ENCODE measurements at places on chromosomes 4 and X. TPM values are rescaled to one million over a fixed set of nuclear protein-coding genes. Genes with fewer than 3 reads are reported as not detected.

DNA sequence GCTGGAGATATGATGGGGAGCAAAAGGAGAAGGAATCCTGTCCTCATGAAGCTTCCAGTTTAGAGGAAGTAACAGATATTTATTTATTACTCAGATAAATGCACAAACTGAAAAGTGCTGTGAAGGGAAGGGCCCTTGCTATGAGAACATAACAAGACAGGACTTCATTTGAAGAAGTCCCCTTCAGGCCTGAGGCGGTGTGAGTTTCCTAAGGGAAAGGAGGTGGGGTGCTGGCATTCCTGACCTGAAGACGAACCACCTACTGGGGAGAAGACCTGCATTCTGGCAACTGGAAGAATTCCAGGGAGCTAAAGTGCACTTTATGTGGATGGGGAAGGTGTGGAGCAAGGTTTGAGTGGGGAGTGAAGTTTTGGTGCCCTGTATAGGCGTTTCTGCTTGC lies 15.9 kb upstream of the SPARCL1 start:
- H3K27me3 ChIP-seq = no peaks in the 10 kb centered on the region
- no peak for DNase-seq
- no peak overlapping the region for H3K4me3 ChIP-seq
- no peaks in the 10 kb centered on the region for H3K4me1 ChIP-seq
- no peaks in the 10 kb centered on the region for H3K36me3 ChIP-seq

GRCh38 chr4:55269995-55270394 lies 76.0 kb upstream of the SRD5A3 start:
- H3K27me3 ChIP-seq = no peaks in the 10 kb centered on the region
- H3K27ac ChIP-seq = no peak overlapping the region
- DNase-seq = no peak
- no peak overlapping the region for H3K4me3 ChIP-seq

DNA sequence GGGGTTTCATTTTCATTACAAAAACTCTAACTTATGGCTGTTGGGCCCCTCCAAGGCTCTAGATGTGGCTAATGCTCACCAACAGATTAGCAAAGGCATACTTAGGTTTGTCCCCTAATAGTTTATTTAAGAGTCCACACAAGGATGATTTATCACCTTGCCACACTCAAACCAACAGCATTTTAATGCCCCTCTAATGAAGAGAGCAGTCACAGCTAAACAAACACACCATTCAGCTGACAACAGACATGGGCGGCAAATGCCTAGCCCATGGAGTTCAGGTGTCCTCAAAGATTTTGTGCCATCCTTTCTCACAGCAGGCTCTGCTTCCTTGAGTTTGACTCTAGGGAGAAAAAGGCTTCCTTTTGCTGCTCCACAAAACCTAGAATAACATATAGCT lies 61.8 kb upstream of the CITED1 start:
- H3K36me3 ChIP-seq = no peaks in the 10 kb centered on the region
- no peaks in the 10 kb centered on the region for H3K27me3 ChIP-seq
- no peak overlapping the region for H3K4me3 ChIP-seq
- H3K27ac ChIP-seq = no peak overlapping the region
- DNase-seq = no peak
- no peaks in the 10 kb centered on the region for H3K4me1 ChIP-seq

GRCh38 chrX:31255310-31256033 lies 183.6 kb upstream of the FTHL17 start:
- no peak overlapping the region for H3K27ac ChIP-seq
- no peak overlapping the region for H3K4me3 ChIP-seq
- no peaks in the 10 kb centered on the region for H3K27me3 ChIP-seq

DNA sequence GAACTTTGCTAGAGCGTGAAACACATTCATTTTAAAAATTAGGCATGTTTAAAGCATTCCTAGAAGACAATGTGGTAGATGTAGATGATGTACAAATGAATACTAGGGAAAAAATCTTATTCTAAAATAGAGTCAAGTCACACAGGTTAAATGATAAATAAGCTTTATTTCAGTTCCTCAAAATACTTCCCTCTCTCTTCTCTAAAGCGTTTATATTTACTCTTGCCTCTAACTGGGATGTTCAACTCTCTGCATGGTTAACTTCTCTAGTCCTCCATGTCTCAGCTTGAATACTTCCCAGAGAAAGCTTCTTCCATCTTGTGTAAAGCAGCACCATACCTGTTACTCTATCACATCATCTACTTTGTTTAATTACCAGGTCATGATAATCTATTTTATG lies 30.9 kb upstream of the GLRA3 start:
- no peak for DNase-seq
- no peak overlapping the region for H3K4me3 ChIP-seq
- H3K27me3 ChIP-seq = no peaks in the 10 kb centered on the region
- H3K4me1 ChIP-seq = no peaks in the 10 kb centered on the region
- no peaks in the 10 kb centered on the region for H3K36me3 ChIP-seq

Gene CYBB
- 7.2 TPM for total RNA-seq

Gene ALPK1
- 12.1 TPM for total RNA-seq

Gene CCKAR
- not detected for total RNA-seq

Gene MAEA
- 76.0 TPM for total RNA-seq

All from prostate gland (tissue), 2 donors.